Fibroblast of skin of right quadriceps (primary cell): ENCODE measurements at places on chromosomes 6 and 20.

DNA sequence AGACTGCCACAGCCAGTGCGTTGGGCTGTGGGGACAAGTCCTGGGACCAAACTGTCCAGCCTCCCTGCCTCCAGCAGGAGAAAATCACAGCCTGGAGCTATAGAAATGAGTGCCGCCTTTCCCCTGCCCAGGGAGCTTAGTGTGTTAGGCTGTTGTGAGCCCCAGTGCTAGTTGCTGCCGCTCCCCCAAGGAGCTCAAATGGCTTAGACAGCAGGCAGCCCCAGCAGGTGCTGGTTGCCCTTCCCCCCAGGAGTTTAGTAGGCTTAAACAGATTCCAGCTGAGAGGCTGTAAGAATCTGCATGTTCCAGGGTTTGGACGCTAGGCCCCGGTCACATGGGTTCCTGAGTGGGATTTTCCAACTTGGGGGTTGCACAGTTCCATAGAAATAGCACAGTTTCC is 27.2 kb upstream of the HMGN3 start:
- DNase-seq: no peak

DNA sequence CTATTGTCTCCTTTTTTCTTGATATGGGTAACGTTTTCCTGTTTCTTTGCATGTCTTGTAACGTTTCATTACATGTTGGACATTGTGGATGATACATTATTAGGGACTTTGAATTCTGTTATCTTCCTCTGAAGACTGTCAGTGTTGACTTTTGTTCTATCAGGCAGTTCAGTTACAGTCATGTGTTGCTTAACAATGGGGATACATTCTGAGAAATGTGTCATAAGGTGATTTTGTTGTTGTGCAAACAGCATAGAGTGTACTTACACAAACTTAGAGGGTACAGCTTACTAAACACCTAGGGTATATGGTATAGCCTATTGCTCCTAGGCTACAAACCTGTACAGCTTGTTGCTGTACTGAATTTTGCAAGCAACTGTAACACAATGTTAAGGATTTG is 64.7 kb downstream of the AK9 start:
- no peak for DNase-seq

DNA sequence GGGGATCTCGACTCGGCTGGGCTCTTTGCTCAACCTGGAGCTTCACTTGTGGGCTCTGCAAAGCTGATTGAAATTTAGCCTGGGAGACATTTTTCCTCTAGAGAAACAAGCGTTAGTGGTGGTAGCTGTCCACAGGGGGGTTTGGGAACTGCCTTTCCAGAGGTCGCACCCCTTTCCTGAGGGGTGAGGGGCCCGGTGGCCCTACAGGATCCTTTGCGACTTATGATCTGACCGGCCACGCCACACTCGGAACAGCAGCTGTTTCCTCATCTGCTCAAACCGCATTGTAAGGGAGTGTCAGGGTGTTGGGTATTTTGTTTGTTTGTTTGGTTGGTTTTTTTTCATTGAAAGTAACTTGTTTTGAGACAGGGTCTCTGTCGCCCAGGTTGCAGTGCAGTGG is 21.0 kb downstream of the PNLDC1 start:
- no peak for DNase-seq

- no peak for DNase-seq
Observed at GRCh38 chr6:35149891-35150566, 8.9 kb upstream of the TCP11 start.

DNA sequence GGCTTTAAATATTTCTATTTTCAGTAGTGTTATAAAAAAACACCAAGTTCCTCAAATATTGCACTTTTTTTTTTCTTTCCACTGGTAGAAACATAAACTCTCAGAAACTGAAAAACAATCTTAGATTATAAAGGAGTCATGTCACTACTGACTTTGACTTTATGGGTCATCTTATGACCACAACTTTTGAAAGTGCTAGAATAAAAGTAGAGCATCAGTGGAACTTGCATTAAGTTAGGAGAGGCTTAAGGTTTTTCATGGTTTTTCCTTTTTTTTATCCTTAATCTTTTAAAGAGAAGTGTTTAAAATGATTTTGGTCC is 56.6 kb upstream of the SUPT3H start:
- no peak for DNase-seq

GRCh38 chr20:10483691-10484090 is 48.6 kb downstream of the SLX4IP start:
- DNase-seq: no peak

- no peak for DNase-seq
Observed at GRCh38 chr20:57704245-57704644, 5.6 kb downstream of the PMEPA1 start.

DNA sequence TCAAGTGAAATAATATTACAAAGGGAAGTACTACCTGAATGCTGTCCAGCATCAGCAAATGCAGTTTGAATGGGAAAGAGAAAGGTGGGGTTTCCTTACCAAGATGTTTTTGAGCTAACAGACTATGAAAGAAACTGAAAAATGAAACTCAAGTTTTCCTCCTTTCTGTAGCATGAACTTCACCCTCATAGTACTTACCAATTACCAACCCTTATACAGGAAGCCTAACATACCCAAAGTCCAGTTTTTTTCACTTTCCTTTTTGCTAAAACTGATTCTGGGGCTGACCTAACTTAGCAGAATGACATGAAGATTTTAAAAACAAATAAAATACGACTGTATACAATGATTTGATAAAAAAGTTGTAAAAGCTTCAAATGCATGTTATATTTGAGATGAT is 5.2 kb downstream of the ZNFX1 start:
- no peak for DNase-seq

DNA sequence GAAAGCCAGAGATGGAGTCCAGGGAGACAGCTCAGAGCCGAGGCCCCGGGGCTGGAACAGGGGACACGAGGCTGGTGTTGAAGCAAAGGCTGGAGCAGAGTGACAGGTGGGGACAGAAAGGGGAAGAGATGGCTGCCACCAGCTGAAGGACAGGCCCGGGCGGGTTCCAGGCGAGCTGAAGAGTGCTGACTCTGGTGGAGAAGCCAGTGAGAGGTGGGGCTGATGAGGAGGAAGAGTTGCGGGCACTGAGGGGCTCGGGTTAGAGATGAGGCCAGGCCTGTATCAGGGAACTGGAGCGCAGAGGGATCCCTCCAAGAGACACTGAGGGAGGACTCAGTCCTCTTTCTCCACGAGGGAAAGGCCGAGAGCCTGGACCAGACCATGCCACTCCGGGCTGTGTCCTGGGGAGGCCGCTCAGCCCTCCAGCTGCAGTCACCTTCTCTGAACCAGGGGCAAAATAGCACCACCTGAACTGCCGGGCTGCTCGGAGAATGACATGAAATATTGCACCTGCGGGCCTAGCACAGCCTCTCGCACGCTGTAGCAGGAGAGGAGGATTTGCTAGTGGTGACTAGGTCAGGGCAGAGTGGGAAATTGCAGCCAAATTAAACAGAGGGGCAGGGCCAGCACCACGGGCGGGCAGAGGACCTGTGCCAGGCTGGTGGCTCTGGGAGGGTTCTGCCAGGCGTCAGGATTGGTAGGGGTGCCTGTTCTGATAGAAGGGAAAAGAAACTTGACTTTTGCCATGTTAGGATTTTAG is 175.9 kb downstream of the ZDHHC14 start:
- no peak for DNase-seq

GRCh38 chr20:62553136-62553837 is 77.5 kb upstream of the GATA5 start:
- DNase-seq: no peak

- DNase-seq: no peak
Observed at GRCh38 chr6:82704045-82704444, 340.4 kb downstream of the TPBG start.

DNA sequence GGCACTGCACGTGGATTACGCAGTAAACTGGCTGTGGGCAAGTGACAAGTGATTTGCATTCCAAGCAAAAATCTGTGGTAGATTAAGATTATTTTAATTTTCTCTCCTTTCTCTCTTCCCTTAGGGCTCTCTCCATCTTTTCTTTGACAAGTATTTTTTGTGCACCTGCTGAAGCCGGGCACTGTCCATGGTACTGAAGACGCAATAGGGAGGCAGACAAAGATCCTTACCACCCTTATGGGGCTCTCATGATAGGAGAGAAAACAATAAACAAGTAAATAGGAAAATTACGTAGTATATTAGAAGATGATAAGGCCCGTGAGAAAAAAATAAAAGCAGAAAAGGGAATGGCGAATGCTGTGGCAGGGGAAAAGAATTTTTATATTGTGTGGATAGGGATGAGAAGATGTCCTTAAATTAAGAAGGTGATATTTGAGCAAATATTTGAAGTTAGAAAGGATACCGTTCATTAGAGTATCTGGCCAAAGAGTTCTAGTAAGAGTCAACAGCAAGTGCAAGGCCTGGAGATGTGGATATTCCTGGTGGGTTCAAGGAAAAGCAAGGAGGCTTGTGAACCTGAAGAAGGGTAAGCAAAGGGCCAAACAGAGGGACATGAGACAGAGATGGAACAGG is 146.0 kb downstream of the LAMP5 start:
- DNase-seq: peak; percentile 18

GRCh38 chr6:106659859-106660258 is 30.5 kb downstream of the QRSL1 start:
- DNase-seq: no peak

DNA sequence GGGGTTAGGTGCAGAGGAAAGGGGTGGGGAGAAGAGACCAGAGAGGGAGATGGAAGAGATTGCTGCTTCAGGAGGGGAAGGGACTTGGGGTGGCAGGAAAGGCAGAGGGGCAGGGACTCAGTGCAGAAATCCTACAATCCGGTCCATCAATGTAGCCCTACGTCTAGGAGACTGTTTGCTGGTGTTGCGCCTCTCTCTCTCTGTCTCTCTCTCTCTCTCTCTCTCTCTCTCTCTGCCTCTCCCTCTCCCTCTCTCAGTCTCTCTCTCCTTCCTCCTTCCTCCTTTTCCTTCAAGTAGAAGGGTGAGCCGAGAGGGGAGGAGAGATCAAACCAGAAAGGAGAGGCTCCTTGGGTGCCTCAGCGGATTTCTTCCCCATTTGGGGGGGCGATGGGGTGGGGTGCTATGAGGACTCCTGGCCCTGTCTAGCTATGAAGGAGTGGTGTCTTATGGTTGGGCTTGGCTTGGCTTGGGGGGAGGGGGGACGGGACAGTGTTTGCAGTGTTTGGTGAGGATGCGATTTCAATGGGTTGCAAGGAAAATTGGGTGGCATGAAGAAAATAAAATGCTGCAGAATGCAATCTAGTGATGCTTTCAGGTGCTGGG is 181.2 kb downstream of the TBXT start:
- no peak for DNase-seq

DNA sequence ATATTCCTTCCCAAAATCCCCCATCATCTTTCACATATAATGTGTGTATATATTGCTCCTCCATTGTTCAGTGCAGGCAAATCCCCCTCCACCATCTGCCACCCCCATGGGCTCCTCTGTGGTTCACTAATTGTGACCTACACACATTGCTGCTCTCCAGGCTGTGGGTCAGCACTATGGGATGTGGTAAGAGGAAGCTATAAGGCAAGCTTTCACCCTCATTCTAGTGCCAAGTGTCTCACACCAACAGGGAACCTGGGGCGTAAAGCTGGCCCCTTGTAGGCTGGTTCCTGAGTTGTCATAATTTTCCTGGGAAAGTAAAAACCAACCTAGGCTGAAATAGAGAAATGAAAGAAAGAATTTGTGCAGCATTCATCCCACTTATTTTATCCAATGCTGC is 16.8 kb downstream of the FKBP1A start:
- no peak for DNase-seq

DNA sequence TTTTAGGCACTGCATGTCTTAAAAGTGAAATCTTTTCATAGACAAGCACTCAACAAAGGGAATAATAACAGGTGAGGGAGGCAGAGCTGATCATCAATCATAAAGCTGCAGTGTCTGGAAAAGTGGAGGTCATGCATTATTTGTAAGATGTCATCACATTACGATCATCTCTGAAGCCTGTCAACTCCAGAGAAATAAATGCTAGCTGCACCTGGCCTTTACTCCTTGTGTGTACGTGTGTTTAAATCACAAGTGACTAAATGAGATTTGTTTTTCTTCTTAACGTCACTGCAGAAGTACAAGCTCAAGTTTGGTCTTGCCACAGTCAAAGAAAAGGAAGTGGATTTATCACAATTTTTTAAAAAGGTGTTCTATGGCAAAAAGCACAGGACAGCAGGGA is 275.5 kb upstream of the SGK1 start:
- DNase-seq: no peak

DNA sequence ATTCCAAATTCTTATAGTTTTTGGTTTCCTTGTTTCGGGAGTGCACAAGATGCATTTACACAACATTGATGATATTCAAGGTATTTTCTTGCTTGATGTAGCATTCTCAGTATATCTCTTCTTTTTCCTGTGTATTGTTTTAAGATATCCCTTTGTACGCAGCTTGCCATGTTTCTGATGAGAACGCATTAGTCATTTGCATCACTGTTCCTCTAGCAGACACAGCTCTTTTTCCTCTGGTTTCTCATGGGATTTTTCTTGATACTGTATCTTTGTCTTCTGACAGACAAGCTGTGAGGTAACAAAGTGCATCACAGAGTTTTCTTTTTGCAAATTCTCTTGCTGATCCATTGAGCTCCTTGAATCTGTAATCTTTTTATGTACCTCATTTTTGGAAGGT is 146.4 kb downstream of the SLC22A3 start:
- DNase-seq: no peak

DNA sequence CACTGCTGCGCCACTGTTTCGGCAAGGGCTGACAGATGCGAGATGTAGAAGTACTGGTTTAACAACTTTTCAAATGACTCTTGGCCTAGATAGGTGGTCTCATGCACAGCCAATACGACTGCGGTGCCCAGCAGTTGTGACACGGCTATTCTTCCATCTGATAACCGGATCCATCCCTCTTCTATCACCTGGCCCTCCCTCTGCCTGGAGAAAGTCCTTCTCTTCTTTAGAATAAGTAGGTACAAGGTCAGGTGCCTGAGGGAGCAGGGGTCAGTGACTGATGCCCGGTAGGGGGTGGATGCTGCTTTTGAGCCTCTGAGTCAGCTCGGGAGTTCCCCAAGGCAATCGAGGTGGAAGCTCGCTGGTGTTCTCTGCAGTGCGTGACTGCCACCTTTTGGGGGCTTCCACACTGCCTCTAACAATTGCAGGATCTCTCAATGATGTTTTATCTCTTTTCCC is 166.8 kb upstream of the GRIK2 start:
- DNase-seq: peak; percentile 21

DNA sequence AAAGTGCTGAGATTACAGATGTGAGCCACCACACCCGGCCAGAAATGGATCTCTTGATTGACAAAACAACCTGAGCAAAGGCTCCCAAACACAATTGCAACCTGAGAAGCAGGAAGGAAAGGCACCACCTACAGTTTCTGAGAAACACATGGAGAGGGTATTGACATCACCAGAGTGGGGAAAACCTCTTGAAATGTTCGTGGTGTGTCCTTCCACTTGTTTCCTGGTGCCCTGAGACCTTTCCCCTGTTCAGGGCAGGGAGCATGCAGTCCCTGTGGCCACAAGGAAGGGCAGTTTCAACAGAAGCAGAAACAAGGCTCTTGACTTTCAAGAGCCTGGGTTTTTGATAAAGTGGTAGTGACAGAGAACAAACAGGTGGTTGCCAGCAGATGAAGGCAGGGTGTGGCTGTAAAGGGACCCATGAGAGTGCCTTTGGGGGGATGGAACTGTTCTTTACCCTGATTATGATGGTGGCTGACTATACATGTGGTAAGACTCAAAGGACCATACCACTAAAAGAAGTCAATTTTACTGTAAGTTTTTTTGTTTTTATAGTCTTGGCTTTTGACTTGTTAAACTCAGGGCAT is 3.2 kb upstream of the BPIFA1 start:
- DNase-seq: no peak

- DNase-seq: peak; percentile 10
Observed at GRCh38 chr6:162177746-162178145, 549.8 kb downstream of the PRKN start.

GRCh38 chr6:14353798-14354197 is 236.2 kb downstream of the CD83 start:
- no peak for DNase-seq
